ENCODE measurements at places on chromosomes 1 and 21.
A peak's percentile ranks its signal among the peaks of the same experiment; 100 is the strongest.

GRCh38 chr1:111127923-111128643 lies 11.8 kb downstream of the DRAM2 start:
- no peak for DNase-seq

DNA sequence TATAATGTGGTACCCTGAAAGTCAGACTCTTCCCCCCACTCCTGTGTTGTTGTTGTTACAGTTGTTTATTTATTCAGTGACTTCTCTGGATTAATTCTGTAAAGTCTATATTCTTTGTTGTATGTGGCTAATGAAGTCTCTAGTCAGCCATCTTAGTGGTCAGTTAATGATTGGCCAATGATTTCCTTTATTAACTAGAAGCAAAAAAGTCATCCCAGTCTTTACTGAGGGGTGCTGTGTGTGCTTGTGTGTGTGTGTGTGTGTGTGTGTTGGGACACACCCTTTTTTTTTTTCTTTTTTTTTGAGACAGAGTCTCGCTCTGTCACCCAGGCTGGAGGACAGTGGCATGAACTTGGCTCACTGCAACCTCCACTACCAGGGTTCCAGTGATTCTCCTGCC lies 37.3 kb upstream of the HYI start:
- DNase-seq = no peak

- DNase-seq = no peak
Measured at GRCh38 chr21:35509001-35509704, 460.1 kb upstream of the RUNX1 start.

GRCh38 chr1:62045574-62045973 lies 149.1 kb upstream of the L1TD1 start:
- peak; percentile 20 for DNase-seq

- no peak for DNase-seq
Measured at GRCh38 chr1:180278596-180279395, 48.7 kb downstream of the LHX4 start.

DNA sequence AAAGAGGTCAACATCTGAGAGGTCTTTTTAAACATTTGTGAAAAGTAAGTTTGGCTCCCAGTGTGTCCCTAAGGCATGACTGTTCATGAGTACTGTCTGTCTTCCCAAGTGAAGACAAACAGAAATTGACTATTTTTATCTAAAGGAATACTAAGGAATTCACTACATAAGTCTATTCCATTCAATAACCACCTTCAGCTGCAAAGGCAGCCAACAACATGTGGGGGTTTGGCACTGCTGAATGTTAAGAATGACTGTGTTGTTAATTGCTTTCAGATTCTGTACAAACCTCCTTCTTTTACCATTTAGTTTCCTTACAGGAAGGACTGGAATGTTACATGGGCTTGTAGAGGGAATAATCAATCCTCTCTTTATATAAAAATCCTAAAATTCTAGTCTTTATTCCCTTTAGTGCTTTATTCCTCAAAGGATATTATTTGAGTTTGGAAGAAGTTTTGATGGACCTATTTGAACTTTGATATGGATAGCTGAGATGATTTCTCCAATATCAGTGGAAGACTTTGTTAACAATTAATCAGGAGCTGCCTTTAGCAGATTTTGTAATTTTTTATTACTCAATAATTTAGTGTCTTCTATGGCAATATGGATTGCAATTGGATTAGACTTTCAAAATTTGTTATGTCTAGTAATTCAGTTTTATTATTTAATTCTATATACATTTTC lies 201.7 kb upstream of the CHRM3 start:
- DNase-seq = no peak

DNA sequence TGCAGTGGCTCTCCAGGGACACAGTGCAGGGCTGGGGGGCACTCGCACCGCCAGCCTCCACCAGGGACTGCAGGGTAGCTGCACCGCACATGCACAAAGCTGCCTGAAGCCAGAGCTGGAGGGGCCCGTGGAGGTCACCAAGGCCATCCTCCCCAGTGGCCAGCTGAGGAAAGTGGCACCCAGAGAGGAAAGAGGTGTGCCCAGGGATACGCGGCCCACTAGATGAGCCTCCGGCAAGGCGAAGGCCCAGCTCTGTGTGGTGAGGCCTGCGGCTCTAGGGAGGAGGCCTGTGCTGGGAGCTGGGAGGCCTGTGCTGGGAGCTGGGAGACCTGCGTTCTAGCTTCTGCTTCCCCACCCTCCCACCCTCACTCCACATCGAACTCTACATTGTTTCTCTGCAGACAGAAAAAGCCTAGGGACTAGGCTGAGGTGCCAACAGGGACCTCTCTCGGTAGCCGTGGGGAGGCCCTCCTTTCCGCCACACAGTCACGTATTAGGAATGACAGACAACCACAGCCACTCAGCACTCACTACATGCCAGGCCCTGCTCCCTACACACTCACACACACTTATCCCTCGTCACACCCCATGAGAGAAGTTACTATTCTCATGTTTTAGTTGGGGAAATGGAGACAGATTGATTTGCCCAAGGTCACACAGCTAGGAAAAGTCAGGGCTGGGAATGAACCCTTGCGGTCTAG lies 921 bp upstream of the ASCL5 start:
- peak; percentile 19 for DNase-seq

DNA sequence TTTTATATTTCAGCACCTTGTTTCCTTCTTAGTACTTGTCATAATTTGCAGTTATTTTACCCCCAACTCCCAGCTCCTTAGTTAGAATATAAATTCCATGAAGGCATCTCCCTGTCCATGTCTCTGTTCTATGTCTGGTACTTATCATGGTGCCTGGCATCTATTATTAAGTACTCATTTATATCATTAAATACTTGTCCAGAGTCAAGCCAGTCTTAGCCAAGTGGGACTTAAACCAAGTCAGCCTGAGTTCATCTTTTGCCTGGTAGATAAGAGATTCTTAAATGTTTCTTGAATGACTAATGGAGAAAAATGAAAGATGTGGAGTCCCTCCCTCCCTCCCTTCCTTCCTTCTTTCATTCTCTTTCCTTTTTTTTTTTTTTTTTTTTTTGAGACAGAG lies 9.4 kb downstream of the SLC25A44 start:
- no peak for DNase-seq

- no peak for DNase-seq
Measured at GRCh38 chr1:202130297-202130721, 7.6 kb downstream of the GPR37L1 start.

- peak; percentile 90 for DNase-seq
Measured at GRCh38 chr1:224497714-224498573, 63.3 kb upstream of the WDR26 start.

DNA sequence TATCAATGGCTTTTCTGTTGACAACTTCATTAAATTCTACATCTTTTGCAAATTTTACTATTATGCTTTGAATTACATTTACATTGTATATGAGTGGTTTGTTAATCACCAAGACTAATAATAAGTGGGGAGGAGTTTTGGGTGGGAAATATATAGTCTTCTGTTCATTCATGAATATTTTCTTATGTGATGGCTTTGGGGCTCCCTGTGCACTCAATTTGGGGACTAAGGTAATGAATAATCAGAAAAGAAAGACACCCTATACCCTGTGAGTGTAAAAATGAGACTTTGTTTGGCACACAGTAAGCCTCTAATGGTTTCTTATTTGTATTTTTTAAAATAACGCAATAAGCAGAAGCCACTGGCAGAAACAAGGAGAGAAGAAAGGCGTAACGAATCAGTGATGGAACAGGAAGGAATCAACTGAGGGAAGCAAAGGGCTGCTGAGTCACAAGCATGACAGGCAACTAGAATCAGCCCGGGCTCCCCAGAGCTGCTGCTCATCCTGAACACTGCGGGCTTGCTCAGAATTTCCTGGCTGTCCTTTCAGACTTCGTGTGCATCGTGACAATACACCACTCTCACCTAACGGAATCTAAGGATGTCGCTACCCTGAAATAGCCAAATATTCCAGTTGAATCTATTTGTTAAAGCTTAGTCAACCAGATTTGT lies 20.8 kb upstream of the RGS2 start:
- no peak for DNase-seq

DNA sequence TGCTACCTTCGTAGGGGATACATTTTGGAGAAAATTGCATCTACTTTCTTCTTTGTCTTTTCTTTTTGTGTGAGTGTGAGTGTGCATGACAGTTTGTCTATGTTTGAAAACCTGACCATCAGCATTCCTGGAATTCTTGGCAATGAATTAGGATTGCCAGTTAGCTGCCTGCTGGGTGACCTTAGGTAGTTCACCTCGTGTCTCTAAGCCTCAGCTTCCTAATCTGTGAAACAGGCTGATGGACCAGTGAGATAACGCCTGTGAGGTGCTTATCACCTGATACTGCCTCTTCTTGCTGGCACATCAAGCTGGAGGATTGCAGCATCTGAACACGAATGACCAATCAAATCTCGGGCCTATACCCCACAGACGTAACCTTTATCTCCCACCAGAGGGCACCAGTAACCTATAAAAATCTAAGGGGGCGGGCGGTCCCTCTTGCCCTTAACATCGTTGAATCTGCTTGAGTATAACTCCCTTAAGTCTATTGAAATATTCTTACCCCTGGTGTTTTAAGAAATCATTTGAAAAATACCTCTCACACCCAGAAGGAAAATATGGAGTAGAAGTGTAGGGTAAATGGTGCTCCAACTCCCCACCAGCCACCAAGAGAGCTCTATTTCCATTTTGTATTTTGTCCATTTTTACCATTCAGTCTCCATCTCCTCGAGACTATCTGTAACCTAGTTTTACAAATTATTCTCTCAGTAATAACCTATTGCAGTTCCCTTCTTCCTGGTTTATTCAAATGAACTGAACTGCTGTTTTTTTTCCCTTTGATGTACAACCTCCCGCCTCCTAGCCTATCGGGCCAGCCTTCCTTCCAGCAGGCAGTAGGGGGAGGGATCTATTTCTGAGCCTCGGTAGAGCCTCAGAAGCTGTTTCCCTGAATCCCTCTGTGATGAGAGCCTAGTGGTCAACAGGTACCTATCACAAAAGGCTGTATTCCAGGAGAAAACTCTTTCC lies 49.7 kb downstream of the MDM4 start:
- peak; percentile 71 for DNase-seq

- no peak for DNase-seq
Measured at GRCh38 chr1:156858959-156859522, at the start of gene INSRR. INSRR (minus strand) TSS chr1:156859117; CDS start chr1:156858621, 496 bp downstream.

- DNase-seq = no peak
Measured at GRCh38 chr21:42214081-42214750, 4.7 kb upstream of the ABCG1 start.

DNA sequence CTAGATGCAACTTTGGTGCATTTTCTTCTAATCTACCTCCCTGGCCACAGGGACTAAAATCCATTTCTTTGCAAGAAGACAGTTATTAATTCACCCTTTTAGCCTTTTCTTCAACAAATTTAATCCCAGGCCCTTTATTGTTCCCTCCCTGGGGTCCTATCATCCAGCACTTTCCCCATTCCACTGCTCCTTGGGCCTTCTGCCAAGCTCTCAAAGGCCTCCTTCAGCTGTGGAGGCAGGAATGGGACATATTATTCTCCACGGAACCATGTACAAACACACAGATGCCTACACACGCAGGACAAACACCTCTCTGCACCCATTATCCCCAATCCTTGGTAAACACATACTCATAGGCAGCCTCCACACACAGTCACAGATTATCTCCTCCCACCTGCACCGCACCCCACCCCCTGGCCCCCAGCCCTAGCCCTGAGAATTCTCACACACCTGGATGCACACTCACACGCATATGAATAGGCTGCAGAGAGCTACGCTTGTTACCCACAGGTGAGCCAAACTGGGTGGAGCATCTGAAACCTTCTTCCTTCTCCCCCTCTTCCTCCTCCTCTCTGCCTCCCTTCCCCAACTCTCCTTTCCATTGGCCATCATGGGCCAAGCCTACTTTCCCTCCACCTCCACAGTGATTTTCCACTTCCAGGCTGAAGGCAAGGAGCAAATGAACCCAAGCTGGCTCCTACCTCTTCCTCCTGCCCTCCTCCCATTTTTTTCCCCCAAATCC lies 11.7 kb downstream of the TAGLN2 start:
- DNase-seq = peak; percentile 58

- no peak for DNase-seq
Measured at GRCh38 chr21:32007456-32007855, 134.6 kb downstream of the HUNK start.

GRCh38 chr1:32393832-32394140 lies 455 bp downstream of the BSDC1 start:
- no peak for DNase-seq

GRCh38 chr1:111085676-111086075 lies 54.2 kb downstream of the DRAM2 start:
- no peak for DNase-seq

DNA sequence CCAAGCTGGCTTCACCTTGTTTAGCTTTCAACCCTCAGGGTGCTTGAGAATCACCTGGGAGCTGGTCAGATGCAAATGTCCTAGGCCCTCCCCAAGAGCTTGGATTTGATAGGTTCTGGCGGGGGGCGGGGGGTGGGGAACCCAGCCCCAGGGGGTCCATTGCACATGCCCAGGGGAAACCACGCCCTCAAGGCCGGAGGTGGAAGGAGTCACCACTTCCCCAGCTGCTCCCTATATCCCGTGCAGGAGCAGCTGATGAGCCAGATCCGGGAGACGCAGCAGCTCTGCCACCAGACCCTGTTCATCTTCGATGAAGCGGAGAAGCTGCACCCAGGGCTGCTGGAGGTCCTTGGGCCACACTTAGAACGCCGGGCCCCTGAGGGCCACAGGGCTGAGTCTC lies 5.8 kb downstream of the TOR3A start:
- no peak for DNase-seq

GRCh38 chr1:83673312-83673711 lies 325.6 kb downstream of the TTLL7 start:
- no peak for DNase-seq

DNA sequence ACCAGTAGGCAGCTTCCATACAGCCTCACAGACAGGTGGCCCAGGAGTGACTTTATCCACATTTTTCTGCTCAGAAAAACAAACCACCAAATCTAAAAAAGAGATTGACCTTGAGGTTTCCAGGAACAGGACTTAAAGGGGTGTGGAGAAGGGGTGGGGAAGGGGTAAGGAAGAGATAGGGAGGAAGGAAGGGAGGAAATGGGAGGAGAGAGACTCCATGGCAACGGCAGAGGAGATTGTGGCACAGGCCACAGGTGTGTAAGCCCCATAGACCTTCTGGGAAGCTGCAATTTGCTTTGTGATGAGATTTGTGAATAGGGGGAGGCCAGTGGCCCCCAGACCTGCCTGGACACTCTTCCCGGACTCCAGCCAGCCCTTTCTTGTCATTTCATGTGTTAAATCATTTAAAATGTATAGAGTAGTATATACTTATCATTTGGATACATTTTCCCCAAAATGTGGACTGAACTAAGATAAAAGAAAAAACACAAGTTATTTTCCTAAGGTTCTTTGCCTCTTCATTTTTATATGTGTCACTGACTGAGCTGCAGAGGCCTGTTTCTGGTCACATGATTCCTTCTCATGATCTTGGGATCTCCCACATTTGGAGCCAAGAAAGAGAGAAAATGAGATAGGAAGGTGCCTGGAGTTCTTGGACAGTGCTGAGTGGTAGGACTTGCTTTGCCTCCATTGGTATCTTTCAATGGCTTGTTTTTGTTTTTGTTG lies 55.5 kb downstream of the CLIC6 start:
- no peak for DNase-seq
